ENCODE measurements at places on chromosomes 16 and 17.
A peak's percentile ranks its signal among the peaks of the same experiment; 100 is the strongest.

- no peak for DNase-seq
Observed at GRCh38 chr16:67022531-67023214, 6.3 kb upstream of the CBFB start.

- no peak for DNase-seq
Observed at GRCh38 chr16:85199069-85199725, 86.9 kb upstream of the CIBAR2 start.

GRCh38 chr17:78431692-78431958, 53.2 kb downstream of the PGS1 start:
- DNase-seq, result no peak

GRCh38 chr17:40311575-40311974, 2.6 kb downstream of the RARA start:
- no peak for DNase-seq

DNA sequence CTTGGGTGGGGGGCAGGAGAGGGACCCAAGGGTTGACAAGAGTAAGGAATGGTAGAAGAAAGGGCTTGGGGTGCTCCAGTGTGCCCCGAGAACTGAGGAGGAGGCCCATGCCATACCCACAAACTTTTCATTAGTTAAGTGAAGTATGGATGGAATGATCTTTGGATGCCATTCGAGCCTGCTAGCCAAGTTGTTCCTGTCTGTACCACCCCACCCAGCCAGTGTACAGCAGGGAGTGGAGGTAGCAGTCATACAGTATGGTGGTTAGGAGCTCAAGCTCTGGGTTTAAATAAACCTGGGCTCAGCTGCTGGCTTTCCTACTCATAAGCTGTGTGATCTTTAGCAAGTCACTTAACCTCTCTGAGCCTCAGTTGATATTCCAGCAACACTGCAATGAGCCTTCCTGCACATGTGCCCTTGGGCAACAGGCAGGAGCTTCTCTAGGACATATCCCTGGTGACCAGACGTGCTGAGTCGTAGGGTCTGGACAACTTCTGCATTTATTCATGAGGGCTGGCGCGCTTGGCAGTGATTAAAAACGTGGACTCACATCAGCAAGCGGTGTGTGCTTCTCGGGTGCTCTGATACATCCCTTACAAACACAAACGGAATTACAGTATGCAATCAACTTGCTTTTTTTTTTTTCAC, 22.9 kb downstream of the ITPRIPL2 start:
- no peak for DNase-seq

DNA sequence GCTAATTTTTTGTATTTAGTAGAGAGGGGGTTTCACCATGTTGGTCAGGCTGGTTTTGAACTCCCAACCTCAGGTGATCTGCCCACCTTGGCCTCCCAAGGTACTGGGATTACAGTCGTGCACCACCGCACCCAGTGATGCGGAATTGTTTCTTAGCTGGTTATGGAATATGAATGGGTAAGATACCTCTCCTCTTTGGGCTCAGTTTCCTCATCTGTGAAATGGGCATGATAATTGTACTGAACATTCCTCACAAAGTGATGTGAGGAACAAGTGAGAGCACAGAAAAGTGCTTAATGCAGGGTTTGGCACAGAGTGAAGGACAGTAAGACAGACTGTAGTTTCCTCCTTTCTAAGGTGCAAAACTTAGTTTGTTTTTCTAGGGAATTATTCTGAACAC, 31.0 kb upstream of the NFAT5 start:
- peak; percentile 39 for DNase-seq

DNA sequence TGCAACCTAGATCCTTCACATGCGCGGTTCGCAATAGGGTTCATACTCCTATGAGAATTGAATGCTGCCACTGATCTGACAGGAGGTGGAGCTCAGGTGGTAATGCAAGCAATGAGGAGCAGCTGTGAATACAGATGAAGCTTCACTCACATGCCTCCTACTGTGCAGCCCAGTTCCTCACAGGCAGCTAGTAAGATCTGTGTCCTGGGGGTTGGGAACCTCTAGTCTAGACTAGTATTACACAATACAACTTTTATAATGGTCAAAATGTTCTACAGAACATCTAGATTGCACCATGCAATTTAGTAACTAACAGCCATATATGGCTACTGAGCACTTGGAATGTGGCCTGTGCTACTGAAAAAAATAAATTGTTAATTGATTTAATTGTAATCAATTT, 26.7 kb downstream of the ABCA5 start:
- no peak for DNase-seq

DNA sequence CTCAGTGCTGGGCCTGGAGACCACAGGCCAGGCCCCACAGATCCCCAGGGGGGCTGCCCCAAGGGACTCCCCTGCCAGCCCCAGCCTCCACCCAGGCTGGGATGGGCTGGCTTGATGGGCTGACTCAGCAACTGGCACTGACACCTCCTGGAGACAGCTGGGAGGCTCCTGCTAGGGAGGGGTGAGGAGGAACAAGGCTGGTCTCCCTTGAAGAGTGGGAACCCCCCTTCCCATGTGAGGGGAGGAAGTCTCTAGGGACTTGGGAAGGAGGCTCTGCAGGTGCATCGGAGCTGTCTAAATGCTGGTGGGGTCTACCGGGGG, 10.4 kb downstream of the NHERF1 start:
- DNase-seq, result no peak
